Activated CD4-positive, alpha-beta T cell treated with anti-CD3 and anti-CD28 coated beads for 1 hour (primary cell): ENCODE measurements at places on chromosomes 6 and 20.
A peak's percentile ranks its signal among the peaks of the same experiment; 100 is the strongest.

DNA sequence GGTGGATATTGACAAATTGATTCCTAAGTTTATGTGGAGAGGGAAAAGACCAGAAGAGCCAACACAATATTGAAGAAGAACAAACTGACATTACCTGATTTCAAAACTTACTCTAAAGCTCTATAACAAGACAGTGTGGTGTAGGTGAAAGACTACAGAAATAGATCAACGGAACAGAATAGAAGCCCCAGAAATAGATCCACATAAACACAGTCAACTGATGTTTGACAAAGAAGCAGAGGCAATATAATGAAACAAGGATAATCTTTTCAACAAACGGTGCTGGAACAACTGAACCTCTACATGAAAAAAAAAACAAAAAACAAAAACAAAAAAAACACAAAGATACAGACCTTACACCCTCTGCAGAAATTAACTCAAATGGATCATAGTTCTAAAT lies 50.2 kb downstream of the MAP3K5 start:
- DNase-seq, result no peak

DNA sequence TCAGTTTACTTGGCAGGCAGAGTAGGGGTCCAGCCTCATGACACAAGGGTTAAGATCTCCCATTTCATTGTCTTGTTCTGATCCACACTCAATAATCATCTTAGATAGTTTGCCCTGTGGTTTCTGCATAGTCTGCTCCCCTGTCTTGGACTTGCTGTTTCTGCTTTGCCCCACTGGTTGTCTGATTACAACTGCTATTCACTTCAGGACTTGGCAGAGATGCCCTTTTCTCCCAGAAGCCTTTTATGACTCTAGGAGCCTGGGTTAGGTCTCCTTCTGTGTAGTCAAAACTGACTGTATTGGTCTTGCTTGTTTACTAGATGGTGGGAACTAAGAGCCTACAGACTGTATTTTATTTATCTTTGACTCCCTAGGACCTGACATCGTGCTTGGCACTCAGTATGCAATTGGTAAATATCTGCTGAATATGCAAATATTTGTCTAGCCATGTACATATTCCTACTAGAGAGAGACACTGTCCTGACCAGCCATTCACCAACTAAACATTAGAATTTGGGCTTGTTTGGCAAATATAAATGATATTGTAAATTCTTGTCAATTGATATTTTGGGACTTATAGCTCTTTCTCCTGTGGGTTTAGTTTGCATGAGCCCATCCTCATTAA lies 165.9 kb upstream of the KCNK16 start:
- DNase-seq, result no peak

- DNase-seq, result no peak
Measured at GRCh38 chr20:45432294-45432693, 16.4 kb downstream of the PIGT start.

- DNase-seq, result no peak
Measured at GRCh38 chr20:15711177-15711576, 862.1 kb downstream of the KIF16B start.

GRCh38 chr20:15708984-15709598 lies 864.2 kb downstream of the KIF16B start:
- DNase-seq, result no peak

DNA sequence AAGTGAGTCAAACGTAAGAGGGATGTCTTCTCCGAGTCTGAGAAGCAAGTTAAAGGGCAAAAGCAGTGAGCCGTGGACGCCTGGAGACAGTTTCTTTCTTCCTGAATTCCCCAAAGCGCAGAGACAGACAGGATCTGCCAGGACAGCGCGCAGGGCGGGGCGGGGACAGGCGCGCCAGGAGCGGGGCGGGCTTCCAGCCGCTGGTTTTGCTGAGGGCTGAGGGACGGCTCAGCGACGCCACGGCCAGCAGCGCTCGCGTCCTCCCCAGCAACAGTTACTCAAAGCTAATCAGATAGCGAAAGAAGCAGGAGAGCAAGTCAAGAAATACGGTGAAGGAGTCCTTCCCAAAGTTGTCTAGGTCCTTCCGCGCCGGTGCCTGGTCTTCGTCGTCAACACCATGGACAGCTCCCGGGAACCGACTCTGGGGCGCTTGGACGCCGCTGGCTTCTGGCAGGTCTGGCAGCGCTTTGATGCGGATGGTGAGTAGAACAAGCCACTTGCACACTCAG lies at the start of gene SCGN:
SCGN (plus strand) TSS at position 209 of the 509 bp plus-strand sequence; CDS start at position 398, 189 bp downstream.
- DNase-seq, result no peak

- no peak for DNase-seq
Measured at GRCh38 chr6:35730745-35731413, 6.0 kb upstream of the ARMC12 start.

GRCh38 chr6:109309917-109310316 lies 72.3 kb downstream of the CD164 start:
- DNase-seq, result no peak

DNA sequence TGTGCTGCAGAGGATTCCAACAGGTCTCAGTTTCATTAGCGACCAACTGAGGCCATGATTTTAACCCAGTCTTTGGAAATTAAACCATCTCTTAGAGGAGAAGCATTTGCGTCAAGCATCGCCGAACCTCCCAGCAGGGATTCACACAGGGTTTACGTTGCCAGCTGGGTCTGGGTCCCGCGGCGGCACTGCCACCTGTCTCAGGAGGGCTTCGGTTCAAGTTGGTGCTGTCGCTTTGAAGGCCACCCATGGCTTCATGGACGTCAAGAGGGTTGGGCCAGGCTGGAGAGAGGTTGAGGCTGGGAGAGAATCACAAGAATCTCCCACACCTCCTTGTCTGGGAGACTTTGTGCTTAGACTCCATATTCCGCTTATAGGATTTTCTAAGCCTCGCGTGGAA lies 43.0 kb upstream of the FRMD1 start:
- no peak for DNase-seq

DNA sequence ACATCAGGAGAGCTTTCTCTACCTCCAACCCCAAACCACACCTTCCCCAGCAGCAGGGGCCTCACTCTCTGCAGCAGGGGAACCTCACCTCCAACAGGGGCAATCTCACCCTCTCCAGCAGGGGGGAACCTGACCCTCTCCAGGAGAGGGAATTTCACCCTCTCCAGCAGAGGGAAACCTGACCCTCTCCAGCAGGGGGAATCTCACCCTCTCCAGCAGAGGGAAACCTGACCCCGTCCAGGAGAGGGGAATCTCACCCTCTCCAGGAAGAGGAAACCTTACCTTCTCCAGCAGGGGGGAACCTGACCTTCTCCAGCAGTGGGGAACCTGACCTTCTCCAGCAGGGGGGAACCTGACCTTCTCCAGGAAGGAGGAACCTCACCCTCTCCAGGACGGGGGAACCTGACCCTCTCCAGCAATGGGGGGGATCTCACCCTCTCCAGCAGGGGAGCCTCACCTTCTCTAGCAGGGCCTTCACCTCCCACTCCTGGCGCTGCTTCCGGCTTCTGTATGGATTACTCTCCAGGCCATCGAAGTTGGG lies 3.1 kb downstream of the B3GALT4 start:
- DNase-seq, result no peak

DNA sequence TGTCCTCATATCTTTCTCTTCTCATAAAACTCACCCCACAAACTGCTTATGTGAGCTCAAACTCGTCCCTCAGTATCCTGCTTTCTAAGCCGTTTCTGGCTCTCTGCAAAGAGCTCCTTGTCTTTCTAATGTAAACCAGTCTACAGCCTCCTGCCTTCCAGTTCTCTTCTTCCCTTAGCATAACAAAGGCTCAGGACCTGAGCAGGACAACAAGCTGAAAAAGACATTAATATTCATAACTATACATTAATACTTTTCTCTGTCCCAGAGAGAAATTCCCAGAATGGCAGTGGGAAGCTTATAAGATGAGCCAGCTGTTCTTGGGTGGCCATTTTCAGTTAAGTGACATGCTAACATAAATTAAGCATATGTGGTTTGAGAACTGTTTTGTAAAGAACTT lies 207.0 kb upstream of the TCF21 start:
- DNase-seq, result no peak

DNA sequence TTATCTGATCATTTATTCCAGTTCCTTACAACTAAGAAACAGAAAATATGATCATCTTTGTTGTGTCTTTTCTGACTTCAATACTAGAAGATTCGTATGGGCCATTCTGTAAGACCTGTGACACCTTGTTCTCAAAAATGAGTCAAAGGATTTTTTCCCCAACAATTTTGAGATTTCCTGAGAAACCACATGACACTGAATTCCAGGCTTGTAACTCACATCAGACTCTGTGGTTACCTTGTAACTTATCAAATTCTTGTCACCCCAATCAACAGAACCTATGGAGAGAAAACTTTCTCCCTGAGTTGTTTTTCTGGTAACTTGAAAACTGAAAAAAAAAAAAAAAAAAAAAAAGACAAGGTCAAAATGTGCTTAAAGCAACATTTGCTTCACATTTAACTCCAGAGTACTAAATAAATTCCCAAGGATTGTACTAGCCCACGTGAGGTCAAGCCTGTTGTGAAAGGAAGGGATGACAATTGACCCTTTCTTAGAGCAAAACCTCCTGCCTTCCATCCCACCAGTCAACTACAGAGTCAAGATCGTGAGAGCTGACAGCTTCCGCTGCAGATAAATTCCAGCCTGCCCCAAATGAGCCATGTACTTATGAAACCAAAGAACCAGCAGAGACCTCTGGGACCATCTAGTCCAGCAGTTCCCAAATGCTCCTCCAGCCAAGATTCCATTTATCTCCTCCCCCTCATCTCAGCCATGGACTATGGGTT lies 140.3 kb downstream of the TBX18 start:
- no peak for DNase-seq

- DNase-seq, result no peak
Measured at GRCh38 chr20:62216636-62217566, 3.2 kb downstream of the HRH3 start.

GRCh38 chr20:34904202-34904621 lies 27.8 kb downstream of the ACSS2 start:
- no peak for DNase-seq

GRCh38 chr20:53943522-53944291 lies 126.7 kb downstream of the BCAS1 start:
- no peak for DNase-seq

DNA sequence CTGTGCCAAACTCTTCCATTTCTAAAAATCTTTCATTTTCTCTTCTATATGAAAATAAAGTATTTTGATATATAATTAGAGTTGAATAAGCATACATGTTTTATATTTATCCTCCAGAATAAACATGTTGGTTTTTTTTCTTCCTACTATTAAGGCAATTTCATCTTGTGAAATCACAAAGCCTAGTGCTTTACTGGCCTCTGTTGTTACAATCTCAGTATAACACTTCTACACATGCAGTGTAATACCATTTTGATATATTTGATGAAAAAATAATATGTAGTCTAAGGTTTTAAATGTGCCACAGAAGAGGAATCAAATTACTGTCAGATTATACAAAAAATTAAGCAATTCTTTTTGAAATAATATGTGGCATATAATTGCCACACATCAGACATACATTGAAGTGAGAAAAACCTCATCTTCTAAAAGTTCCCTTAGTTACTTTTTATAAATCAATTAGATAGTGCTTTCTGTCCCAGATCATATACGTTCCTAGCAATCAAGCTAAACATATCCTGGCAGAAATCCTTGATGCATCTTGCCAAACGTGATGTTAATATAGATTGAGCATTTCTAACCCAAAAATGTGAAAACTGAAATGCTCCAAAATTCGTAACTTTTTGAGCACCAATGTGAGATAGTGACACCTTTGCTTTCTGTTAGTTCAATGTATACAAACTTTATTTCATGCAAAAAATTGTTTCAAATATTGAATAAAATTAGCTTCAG lies 225.1 kb upstream of the MANEA start:
- DNase-seq, result no peak

GRCh38 chr6:5453546-5453945 lies 192.2 kb downstream of the FARS2 start:
- no peak for DNase-seq

DNA sequence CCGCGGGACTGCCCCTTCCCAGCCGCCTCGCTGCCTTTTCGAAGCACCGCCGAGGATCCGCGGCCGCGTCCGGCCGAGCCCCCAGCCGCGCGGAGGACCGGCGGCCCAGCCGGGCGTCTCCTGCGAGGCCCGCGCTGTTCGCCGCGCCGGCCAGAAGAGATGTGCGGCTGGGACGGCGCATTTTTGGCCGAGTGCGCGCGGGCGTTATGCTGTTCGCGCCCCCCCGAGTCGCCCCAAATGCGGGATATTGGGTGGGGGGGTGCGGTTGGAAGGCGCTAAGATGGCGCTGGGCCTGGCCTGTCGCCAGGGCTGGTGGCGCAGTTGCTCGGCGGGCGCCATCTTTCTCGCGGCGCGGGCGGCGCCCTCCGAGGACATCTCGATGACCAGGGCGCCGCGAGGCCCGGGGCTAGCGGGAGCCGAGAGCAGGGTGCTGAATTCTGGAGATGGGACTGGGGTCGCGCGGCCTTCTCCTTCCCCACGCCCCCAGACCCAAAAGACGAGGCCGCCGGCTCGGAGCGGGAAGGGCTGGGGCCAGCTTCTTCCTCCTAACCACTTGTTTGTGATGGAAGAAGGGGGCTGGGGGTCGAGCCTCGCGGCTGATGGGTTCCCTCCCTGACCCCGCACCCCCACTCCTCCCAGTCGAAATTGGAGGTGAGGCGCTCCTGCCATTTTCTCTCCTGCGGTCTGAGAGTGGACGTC lies 1.5 kb downstream of the BICRAL start:
- peak; percentile 71 for DNase-seq

DNA sequence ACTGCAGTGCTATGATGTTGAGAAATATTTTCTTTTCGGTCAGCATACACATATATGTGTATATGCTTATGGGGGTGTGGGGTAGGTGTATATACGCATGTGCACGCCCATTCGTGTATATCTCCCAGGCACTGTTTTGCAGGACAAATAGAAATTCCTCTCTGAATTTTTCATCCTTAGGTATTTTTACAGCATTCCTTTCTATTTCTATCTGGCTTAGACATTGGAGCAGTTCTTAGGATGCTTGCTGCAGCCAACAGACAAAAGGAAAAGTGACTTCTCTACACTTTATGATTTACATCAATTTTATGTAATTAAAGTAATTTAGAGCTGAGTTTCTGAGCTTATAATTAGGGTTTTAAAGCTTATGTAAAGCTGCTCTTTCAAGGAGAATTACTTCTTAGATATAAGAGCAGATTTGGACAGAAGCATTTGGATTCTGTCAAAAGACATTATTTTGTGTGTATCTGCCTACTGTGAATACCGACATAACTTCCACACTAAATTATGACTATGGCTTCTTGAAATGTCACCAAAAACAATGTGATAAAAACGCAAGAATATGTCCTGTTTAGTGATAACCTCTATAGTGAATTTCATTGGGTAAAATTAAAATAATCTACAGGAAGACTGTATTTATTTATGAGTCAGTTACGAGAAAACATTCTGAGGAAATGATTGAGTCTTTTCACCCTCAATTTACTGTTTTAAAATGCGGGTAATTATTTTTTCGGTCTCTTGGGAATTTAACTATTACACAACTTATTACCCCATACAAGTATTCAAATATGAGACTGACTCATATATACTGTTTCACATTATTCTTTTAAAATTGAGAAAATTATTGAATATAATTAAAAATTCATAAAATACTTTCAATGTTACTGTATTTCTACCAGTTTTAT lies 21.3 kb upstream of the CEP43 start:
- DNase-seq, result no peak

GRCh38 chr6:29925727-29926412 lies 16.5 kb upstream of the HLA-A start:
- no peak for DNase-seq
